ENCODE measurements at places on chromosomes 2 and 18.

DNA sequence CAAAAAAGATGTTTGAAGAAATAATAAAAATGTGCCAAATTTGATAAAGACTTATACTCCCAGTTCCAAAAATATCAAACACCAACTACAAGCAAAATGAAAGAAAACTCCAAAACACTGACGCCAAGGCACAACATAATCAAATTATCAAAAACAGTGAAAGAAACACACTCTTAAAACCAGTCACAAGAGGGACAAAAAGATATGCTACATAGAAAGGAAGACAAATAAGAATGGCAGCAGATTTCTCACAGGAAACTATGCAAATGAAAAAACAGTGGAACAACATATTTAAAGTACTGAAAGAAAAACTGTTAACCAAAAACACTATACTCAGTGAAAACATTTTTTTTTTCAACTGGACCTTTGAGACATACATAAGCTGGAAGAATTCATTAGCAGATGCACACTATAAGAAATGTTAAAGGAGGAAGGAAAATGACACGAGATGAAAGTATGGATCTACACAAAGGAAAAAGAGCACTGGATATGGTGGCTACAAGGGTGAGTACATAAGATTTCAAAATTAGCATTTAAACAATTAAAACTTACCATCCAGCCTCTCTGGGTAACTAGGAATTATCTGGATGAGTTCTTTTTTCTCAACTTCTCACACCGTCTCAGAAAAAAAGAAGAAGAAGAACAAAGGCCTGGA, 94.0 kb upstream of the ACVR1C start:
- DNase-seq, result no peak

DNA sequence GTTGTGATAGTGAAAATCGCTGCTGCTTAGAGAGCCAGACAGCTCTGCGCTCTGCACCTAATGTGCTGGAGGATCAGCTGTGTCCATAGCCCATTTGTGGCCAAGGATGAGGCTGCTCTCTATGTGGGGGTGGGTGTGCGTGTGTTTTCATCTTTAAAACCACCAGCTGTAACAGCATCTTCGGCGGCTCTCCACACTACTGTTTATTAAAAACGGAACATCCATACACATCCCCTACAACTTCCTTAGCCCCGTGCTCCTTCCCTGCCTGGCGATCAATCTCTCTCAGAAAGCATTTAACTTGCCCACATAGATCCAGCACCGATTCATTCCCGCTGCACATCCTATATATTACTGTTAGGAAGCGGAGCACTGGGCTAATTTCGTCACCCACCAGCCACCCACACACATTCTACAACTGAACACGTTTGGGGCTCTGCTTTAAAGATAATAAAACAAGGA, 1.6 kb downstream of the CELF4 start:
- DNase-seq, result peak; percentile 70

DNA sequence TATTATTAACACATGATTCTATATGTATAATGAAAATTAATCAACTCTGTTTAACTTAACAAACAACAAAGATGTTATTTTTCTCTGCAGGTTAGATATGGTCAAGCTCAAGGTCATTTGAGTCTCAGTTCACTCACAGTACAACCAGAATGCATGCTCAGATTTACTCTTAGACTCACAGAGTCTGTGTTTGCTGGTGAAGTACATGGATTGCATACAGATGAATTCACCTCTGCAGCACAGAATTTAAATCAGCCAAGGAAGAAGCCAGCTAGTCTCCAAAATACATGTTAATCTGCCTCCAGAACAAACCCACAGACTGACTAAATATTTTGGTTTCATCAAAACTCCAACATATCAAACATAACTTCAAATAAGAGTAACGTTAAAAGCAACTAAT, 424.5 kb downstream of the RAD51AP2 start:
- peak; percentile 3 for DNase-seq

DNA sequence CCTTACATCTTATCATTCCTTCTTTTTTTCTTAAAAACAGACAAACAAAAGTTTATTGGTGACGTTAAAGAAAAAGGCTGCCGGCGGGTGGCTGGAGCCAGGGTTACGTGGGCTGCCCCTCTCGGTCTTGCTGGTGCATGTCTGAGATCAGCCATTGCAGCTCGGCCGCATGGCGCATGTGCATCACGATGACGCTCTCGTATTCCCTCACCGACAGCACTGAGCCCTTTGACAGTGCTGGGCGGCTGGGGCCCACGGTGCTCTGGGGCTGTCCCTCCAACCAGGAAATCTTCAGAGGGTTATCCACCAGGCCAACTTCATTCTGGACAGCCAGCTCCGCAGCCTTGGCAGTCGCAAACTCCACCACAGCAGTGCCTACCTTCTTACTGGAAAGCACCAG, 1081.8 kb upstream of the TMEFF2 start:
- DNase-seq, result no peak

GRCh38 chr18:80034852-80035406, 695 bp downstream of the RBFA start:
- DNase-seq, result peak; percentile 13

DNA sequence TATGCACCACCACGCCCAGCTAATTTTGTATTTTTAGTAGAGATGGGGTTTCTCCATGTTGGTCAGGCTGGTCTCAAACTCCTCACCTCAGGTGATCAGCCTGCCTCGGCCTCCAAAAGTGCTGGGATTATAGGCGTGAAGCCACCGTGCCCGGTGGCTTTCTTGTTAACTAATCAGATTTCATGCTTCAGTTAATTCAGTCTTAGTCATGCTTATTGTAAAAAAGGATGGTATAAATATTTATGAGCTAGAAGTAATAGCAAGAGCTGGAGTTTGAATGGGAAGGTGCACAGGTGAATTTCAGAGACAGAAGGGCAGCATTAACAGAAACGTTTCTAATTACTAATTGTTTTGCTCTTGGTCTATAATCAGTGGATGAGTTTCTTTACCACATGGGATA, 10.3 kb downstream of the GEMIN6 start:
- DNase-seq, result no peak

- no peak for DNase-seq
These were observed 9.3 kb upstream of the TBC1D8 start for GRCh38 chr2:101160454-101160853.

DNA sequence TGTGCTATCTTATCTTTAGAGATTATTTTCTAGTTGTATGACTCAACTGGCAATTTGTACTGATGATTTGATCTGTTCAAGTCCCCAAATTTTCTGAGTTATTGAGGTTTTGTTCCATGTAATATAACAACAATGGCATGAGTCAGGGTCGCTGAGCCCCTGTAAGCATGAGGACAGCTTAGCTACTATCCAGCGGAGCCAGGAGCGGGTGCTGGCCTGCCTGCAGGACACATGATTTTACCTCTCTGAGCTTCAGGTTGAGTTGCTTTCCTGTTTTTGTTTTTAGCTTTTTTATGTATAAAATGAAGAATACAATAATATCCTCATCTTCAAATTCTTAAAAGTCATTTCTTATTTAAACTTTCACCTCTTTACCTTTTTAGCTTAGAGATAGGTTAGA, 561.1 kb downstream of the CNTNAP5 start:
- DNase-seq, result no peak

DNA sequence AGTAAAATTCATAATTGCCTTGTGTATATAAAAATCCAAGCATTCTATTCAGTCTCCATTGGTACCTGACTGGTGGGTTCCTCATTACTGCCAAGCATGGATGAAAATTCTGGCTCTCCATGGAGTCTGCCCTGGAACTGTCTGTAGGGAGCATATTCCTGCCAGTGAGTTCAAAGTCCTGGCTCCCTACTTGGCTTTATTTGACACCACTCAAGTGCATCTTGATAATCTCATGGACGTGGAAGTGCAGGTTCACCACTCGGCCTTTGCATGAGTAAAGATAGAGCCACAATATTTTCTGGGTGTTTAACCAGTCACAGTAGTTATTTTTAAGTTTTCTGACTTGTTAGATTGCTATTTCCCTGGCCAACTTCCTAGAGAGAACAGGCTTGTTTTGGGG, 63.5 kb downstream of the CNTNAP5 start:
- DNase-seq, result no peak

DNA sequence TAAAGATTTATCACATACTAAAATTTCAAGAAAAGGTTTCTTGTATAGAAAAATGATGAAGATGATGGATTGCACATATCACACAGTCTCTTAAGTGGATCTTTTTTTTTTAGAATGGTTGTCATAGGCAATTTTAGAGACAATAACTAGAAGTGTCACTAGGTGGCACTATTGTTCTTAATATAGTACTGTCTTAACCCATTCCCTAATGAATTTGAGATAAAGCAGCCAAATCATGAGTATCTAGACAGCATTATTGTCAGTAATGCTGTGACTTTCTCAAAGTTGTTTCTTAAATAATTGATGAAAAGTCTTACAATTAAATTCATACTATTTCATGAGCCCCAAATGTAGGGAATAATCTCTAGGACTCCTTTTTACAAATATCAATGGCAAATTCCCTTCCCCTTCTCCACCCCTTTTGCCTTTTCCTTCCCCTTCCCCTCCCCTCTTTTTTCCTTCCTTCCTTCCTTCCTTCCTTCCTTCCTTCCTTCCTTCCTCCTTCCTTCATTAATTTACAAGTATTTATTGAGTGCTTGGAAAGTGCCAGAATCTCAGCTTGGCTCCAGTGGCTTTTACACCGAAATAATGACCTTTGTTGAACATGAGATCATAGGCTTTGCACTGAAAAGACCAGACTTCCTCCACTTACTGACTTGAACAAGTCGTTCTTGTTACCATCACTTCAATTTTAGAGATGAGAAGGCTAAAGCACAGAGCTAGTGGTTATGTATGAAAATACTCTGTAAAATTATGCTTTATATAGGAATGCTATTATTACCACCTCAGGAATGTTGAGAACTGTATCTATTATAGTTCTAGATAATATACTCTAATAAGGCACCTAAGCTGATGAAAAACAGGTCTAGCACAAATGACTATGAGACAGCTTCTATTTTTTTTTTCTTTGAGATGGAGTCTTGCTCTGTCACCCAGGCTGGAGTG, 19.8 kb downstream of the MYL12B start:
- DNase-seq, result peak; percentile 93

GRCh38 chr2:168729455-168729854, 73.0 kb upstream of the NOSTRIN start:
- DNase-seq, result peak; percentile 50

GRCh38 chr2:176088048-176088936, 4.2 kb upstream of the HOXD13 start:
- peak; percentile 23 for DNase-seq

GRCh38 chr2:182444170-182444569, 17.3 kb upstream of the PDE1A start:
- DNase-seq, result no peak

GRCh38 chr2:173914055-173914927, 50.9 kb downstream of the SP3 start:
- DNase-seq, result no peak

DNA sequence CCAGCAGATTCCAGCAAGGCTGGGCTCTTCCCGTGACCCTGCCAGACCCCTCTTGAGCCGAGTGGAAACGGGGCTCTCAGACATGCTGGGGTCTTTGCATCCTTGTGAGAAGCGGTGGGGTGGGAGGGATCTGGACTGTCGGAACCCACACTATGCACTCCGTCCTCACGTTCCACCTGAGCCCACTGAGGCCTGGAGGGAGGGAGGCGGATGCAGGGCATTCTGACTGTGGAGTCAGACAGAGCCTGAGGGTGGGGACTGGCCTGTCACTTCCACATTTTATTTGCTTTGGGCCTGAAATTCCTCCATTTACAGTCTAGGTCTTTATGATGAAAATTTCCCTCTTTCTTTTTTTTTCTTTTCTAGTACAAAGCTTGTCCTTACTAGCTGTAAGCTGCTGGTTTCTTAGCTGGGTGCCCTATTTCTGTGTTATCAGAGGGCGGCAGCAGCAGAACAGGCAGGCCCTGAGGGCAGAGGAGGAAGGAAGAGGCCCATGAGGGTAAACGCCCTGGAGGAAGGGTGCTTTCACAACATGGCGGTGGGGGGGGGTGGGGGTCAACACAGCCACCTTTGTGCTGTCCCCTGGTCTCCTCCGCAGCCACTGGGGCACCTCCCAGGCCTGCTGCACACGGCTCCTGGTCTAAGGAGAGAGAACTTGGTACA, 373.5 kb upstream of the MYT1L start:
- DNase-seq, result no peak

GRCh38 chr18:49487711-49488310, 777 bp upstream of the C18orf32 start:
- DNase-seq, result peak; percentile 45

- no peak for DNase-seq
These were observed 9.0 kb upstream of the NTSR2 start for GRCh38 chr2:11679016-11679415.

DNA sequence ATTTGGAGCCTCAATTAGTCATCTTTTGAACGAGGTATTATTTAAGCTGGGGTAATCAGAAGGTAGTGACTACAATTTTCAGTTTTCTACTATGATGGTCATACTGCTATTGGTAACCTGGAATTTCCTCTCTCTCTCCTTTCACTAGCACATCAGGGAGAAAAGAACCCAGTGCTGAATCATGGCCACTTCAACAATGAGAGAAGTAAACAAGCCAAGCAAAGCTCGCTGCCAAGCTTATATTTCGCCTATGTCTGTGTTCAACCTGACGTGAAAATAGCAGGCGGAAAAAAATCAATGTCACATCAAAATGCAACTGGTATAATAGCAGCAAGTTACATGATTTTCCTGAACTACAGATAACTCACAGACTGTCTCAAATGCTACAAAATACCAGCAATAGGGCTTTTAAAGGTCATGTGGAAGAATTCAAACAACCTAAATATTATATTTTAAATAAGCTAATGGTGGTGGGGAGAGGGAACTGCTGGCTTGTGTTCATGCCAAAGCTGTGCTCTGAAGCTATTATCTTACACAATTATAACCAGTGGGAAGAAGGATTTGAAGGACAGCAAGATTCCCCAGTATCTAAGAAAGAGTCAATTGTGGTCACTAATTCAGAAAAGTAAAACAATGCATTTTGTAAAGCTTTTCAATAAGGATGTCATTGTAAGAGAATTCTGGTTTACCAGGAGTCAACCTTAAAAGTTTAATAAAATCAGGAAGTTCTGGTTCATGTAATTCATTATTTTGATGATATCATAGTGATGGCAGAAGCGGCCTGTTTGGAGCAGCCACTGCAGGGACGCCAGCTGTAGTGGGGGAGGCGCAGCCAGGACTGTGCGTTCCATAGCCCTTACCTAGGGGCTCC, 38.0 kb downstream of the RNF152 start:
- DNase-seq, result no peak

GRCh38 chr2:68828887-68829708, 42.1 kb downstream of the BMP10 start:
- peak; percentile 11 for DNase-seq

DNA sequence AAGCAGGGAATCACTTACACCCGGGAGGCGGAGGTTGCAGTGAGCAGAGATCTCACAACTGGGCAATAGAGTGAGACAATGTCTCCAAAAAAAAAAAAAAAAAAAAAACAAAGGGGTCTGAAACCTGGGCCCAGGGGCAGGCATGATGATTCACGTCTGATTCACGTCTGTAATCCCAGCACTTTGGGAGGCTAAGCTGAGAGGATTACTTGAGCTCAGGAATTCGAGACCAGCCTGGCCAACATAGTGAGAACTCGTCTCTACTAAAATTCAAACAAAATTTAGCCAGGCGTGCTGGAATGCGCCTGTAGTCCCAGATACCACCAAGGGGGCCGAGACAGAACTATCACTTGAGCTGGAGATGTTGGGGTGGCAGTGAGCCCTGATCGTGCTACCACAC, 30.3 kb downstream of the TEX44 start:
- DNase-seq, result no peak

GRCh38 chr2:19225126-19225525, 133.3 kb downstream of the OSR1 start:
- no peak for DNase-seq

All from cerebellar cortex (tissue), 1 donor.